Activated CD4-positive, CD25-positive, alpha-beta regulatory T cell treated with anti-CD3 and anti-CD28 coated beads, Interleukin-2, amount 50 U/mL, for 72 hours (primary cell): ENCODE measurements at places on chromosomes 3 and 15.

GRCh38 chr3:67906261-67906660 is 251.8 kb upstream of the SUCLG2 start:
- DNase-seq: no peak

DNA sequence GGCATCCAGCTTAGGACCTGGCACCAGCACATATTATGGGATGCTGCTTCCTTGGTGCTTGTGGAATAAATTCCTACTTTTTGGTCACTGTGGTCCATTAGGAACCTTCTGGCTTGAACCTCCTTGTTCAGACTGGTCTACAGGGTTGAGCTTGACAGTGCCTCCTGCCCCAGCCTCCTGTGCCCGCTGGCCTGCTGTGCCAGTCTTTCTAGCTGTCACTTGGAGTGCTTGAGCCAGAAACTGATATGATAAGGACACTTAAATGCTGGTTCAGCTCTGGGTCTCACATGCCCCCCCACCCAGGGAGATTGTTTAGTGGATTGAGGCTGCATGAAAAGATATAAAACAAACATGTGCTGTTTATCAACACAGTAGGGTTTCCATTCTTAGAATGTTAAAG is 147.8 kb downstream of the SLCO3A1 start:
- no peak for DNase-seq

- no peak for DNase-seq
These were observed 27.6 kb downstream of the OPA1 start for GRCh38 chr3:193620650-193621049.

- no peak for DNase-seq
These were observed 31.0 kb downstream of the CEP63 start for GRCh38 chr3:134516905-134517304.

DNA sequence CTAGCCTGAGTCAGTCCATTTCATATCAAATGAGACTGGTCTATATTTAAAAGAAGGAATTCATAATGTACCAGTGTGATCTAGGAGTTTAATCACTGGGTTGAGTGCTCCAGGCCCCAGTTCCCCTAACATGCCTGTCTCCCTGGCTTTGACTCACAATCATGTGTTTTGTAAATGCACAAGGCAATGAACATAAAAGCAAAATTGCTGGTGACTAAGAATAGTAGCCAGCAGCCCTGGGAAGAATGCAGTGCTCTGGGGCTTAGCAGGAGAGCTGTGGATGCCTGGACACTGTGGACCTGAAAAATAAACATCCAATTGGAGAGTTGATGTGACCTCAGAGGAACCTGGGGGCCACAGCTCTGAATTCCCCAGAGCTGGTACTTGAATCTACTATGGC is 50.3 kb downstream of the SYNPR start:
- no peak for DNase-seq

DNA sequence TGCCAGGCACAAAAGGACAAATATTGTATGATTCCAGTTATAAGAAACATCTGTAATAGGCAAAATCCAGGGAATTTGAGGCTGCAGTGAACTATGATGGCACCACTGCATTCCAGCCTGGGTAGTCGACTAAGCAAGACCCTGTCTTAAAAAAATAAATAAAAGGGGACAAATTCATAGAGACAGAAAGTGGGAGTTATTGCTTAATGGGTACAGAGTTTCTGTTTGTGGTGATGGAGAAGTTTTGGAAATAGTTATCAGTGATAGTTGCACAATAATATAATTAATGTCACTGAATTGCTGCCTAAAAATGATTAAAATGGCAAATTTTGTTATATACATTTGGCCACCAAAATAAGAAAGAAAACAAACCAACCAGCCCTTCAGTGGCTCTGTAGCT is 27.6 kb upstream of the CNBP start:
- no peak for DNase-seq
